ENCODE measurements at places on chromosomes 12 and 14.

GRCh38 chr14:56789955-56790354, 20.3 kb downstream of the OTX2 start:
- no peak for DNase-seq

GRCh38 chr12:65590318-65590717, 234.0 kb upstream of the HMGA2 start:
- no peak for DNase-seq

GRCh38 chr12:108316176-108317086, 22.7 kb downstream of the CMKLR1 start:
- no peak for DNase-seq

- no peak for DNase-seq
These were observed 55.2 kb downstream of the MAP1LC3B2 start for GRCh38 chr12:116614194-116614915.

GRCh38 chr12:52416795-52417194, 10.7 kb upstream of the KRT82 start:
- no peak for DNase-seq

DNA sequence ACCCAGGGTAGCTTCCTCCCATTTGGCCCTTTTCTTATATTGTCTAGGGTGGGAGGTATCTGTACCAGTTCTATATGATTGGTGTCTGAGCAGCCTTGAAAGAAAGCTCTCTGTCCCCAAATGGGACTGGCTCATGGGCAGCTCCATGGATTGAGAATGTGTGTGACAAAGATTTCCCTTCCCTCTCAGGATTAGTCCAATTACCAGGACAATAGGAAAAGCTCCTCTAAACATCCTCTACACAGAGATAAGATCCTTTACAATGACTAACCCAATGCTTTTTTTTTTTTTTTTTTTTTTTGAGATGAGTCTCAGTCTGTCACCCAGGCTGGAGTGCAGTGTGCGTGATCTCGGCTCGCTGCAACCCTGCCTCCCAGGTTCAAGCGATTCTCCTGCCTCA, 112.1 kb downstream of the SLC35F4 start:
- DNase-seq: no peak

GRCh38 chr12:45584336-45584735, 145.2 kb upstream of the ARID2 start:
- no peak for DNase-seq

DNA sequence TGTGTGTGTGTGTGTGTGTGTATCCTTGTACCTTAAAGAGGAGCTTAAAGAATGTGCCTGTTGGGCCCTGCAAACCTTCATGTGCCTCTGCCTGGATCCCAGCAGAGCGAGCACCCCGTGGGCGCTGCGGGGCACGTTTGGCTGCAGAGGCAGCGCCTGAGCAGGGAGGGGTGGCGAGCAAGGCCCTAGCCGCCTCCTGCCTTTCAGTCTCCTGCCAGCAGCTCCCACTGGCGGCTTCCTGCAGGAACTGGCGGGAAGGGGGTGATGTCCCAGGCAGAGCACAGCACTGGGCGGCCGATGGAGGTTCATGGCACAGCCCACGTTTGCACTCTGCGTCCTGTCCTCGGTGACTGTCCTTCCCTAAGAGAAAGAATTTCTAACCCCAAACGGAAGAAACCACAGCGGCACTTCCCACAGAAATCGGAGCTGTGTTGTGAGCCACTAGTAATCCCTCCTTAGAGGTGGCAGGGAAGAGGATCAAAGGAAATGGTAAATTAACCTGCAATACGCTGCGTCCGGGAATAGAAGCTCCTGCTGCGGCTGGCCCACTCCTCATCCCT, 19.8 kb downstream of the ZBTB42 start:
- no peak for DNase-seq

DNA sequence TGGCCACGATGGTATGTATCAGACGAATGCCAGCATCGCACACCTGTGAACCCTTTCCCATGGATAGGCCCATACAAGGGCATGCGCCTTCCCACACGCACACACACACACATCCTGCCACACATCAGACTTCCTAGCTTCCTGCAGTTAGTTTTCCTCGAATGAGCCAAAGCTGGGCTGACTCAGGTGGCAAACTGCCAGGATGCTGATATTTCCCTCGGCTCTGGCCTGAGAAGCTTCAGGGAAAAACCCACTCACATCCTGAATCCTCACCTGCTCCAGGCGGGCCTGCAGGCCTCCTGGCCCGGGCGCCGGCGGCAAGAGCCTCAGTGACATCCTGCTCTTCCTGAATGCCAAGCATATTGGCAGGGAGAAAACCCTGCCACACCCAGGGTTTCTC, 22.4 kb downstream of the CALM1 start:
- DNase-seq: no peak

GRCh38 chr14:101336183-101336582, 225.1 kb upstream of the DIO3 start:
- DNase-seq: no peak

- peak; percentile 43 for DNase-seq
These were observed 276.5 kb upstream of the AMIGO2 start for GRCh38 chr12:47356129-47356700.

DNA sequence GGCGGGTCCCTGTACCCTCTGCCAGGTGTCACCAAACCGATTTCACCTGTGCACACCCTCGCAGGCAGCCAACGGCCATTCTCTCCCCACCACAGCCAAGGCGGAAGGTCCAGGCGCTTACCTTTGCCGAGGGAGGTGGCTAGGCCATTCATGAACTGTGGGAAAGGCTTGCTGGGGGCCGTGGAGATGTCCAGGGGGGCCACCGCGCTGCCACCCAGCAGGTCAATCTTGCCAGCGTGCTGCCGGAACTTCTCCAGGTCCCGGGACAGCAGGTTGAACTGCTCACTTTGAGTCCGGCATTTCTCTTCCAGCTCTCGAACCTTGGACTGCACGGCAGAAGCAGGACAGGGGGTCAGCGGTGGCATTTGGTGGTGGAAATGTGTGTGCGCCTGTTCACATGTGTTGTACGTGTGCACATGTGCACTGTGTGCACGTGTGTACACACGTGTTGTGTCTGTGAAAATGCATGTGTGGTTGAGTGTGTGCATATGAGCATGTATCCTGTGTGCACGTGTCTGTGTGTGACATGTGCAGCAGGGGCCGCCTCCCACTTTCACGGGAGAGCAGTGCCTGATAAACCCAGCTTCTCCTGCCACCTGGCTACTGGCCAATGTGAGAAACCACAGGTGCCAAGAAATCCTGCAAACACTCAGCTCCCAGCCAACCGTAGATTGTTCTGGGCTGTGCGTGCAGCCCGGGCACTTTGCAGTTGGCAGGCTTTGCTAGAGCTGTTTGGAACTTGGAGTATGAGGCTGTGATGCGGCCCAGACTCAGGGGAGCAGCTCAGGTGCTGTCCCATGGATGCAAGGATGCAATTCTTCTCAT, 118.9 kb downstream of the PIWIL1 start:
- DNase-seq: no peak

DNA sequence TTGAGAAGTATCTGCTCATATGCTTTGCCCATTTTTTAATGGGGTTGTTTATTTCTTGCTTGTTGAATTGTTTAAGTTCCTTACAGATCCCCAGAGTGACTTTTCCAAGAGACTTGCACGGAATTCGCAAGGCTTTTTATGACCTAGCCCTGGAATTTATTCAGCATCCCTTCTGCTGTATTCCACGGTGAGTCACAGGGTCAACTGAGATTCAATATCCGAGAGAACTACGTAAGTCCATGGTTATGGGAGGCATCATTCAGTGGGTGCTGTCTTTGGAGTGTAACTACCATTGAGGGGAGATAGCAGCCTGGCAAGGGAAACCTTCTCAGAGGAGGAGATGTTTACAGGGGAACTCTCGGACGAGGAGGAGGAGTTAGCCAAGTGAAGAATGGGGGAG, 20.9 kb upstream of the GPRC5A start:
- DNase-seq: no peak

DNA sequence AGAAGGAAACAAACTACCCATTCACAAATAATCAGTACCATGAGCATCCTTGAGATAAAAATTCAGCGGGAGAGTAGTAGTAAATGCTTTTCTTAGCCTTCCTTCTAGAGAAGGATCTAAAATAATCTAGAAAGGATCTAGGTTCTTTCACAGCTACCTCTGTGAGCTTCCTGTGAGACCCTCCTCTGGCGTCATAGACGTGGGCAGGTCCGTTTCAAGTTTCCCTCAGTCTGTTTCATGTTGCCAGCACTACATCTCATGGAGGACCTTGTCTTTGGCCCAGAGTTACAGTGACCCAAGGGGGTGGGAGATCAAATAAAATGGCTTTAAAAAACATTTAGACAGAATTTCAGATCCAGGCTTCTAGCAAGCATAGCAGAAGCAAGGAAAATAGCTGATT, 13.6 kb downstream of the DAAM1 start:
- DNase-seq: no peak

DNA sequence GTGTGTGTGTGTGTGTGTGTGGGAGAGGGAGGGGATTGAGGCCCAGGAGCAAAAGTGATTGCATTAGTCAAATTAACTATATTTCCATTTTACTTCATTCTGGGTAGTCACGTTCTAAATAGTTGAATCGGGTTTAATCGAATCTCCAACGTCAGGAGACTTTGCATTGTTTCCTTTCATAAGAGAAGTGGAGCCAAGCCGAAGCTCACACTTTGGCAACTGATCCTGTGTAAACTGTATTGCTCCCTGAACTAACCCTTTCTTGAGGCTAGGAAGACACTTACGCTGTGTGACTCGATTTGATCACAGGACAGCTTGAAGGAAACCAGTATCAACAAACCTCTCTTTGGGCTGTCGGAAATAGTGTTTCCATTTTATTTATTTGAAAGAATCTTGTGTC, 363.4 kb upstream of the ATP2B1 start:
- DNase-seq: no peak

DNA sequence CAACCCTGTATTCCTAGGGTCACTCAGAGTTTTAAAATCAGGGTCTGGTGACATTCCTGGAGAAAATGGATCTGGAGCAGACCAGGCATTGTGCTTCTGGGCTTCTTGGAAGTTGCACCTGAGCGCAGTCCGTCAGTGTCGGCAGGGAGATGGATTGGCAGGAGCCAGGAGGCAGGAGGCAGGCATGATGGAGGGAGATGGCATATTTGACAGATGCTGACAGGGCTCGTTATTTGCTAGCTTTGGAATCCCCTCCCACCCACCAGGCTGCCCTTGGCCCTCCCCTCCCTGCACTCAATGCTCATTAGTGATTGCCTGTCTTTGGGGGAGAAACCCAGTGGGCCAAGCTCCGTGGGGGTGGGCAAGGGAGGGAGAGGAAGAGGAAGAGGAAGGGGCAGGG, 4.7 kb downstream of the CISTR start:
- no peak for DNase-seq

GRCh38 chr12:106091446-106091820, 47.3 kb downstream of the NUAK1 start:
- DNase-seq: no peak

GRCh38 chr12:47020211-47020821, 59.1 kb upstream of the PCED1B start:
- no peak for DNase-seq

DNA sequence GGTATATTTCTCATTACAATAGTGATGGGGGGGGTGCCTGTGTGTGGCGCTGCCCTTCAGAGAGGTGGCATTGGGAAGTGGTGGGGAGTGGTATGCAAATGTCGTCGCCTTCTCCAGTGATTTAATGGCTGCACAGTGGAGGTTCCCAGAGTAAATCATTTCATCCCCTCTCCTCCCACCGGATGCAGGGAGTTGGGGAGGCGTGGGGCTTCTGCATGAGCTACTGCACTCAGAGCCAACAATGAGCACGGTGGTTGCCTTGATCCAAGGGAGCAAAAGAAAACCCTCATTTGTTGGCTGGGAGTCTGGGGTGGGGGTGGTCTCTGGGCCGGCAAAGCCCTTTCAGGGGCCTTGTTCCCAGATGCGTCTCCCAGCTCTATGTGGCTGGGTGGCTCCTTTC, 124.3 kb downstream of the AACS start:
- no peak for DNase-seq

DNA sequence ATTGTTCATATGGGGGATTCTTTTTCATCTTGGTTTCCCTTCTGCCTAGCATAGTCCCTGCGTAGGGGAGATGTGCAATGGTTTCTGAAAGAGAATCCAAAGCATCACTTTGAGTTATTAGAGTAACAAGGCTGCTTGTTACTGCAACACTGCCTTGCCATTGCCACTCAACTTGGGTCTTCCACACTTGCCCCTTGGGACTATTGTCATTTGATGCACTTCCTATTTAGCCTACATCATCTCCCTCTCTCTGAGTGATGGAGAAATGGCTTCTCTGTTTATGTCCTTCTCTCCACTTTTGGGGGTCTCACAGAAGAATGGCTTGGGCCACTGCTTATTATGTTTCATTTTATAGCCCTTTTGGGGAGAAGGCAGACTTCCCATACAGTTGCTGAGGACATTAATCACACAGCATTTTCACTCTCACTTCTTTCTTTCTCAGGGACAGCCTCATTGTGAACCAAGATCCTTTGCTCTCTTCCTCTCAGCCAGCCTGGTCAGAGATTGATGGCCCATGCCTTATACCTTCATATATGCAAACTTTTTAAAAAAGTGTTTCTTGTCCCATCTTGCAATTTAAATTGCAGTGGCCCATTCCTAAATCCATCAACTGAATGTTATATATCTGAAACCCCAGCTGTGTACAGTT, 50.8 kb upstream of the POC1B start:
- DNase-seq: no peak

DNA sequence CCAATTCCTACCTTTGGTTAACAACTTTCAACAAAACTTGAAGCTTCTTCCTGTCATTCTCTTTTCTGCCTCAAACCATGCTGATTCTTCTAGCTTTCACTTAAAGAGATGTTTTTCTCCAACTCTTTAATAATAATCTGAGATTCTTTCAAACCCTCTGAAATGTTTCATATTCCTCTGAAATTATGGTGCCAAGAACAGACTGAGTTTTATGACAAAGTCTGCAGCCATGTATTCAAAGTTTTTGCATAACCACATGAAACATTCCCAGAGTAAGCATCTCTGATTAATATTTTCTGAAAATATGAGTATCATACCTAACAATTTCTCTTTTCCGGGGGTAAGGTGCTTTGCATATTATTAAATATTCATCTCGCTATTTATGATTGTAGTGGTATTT, 59.1 kb upstream of the DCN start:
- DNase-seq: no peak

- no peak for DNase-seq
These were observed 1995.9 kb upstream of the SEL1L start for GRCh38 chr14:83529531-83529930.

- no peak for DNase-seq
These were observed 3.2 kb upstream of the C14orf180 start for GRCh38 chr14:104576232-104576969.

GRCh38 chr14:24607081-24607480, 2.4 kb downstream of the GZMH start:
- DNase-seq: peak; percentile 2

GRCh38 chr12:92261071-92261470, 115.4 kb upstream of the BTG1 start:
- no peak for DNase-seq

DNA sequence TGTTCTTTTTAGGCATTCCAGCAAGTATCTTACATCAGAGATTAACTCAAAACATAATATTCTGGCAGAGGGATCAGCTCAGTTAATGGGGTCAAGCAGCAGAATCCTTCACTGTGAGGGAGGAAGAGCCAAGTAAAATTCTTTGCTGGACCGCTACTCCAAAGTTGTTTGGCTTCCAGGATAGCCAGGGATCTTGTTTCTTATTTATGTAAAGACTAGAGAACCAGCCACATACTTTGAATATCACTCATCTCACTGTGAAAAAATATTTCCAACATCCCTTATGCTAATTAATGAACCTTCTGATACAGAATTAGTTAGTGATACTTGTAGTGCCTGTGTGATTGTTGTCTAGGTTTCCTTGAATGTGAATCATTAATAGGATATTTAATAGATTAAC, 94.2 kb downstream of the PLEKHA5 start:
- DNase-seq: no peak

All from GM13977 (cell line).